Stimulated activated CD4-positive, alpha-beta T cell treated with anti-CD3 and anti-CD28 coated beads, TNF-alpha, amount 100 ng/mL, for 48 hours (primary cell): ENCODE measurements at places on chromosomes 11 and 22.

GRCh38 chr11:130731401-130731800, 184.9 kb downstream of the SNX19 start:
- no peak for DNase-seq

DNA sequence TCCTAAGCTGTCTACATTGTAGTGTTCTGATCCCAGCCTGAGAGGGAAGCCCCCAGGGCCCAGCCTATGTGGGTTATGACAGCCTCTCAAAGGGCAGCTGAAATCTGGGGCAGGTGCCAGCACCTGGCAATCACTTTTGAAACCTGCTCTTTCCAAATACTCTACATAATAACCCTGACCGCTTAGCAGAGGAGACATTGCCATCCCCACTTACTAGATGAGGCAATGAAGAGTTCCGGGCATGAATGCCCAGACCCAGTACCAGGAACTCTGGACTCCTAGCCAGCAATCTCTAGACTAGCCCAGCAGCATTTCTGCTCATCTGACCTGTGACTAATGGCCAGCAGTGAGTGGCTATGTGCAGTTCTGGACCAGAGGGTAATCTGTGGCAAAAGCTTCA, 412.4 kb upstream of the CADM1 start:
- DNase-seq = no peak

- DNase-seq = no peak
Observed at GRCh38 chr11:123082977-123083376, 21.0 kb upstream of the HSPA8 start.

- DNase-seq = no peak
Observed at GRCh38 chr11:19961225-19961624, 199.1 kb downstream of the DBX1 start.

DNA sequence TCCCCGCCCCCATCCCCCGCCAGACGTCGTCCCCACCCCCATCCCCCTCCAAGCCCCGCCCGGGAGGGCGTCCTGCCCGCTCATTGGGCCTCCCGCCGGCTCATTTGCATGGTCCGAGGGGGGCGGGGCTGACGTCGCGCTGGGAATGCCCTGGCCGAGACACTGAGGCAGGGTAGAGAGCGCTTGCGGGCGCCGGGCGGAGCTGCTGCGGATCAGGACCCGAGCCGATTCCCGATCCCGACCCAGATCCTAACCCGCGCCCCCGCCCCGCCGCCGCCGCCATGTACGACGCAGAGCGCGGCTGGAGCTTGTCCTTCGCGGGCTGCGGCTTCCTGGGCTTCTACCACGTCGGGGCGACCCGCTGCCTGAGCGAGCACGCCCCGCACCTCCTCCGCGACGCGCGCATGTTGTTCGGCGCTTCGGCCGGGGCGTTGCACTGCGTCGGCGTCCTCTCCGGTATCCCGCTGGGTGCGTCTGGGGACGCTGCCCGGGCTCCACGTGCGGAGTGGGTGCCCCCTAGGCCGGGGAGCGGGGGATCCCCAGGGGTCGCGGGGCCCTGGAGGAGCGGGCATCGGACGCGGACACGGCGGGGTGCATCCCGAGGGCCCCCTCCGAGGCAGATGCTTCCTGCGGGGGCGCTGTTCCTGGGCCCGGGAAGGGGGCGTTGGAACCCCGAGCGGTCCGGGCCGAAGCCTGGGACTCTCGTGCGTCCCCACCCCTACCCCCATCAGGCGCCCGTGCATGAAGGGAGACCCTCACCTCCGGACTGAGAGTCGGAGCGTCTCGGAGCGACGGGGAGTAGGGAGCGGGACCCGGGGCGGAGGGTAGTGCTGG, at the start of gene PNPLA3:
Gene PNPLA3, plus strand, starts transcription at position 175 of the 834 bp plus-strand sequence. Its CDS starts 107 bp downstream, at position 282.
- DNase-seq = peak; percentile 55

DNA sequence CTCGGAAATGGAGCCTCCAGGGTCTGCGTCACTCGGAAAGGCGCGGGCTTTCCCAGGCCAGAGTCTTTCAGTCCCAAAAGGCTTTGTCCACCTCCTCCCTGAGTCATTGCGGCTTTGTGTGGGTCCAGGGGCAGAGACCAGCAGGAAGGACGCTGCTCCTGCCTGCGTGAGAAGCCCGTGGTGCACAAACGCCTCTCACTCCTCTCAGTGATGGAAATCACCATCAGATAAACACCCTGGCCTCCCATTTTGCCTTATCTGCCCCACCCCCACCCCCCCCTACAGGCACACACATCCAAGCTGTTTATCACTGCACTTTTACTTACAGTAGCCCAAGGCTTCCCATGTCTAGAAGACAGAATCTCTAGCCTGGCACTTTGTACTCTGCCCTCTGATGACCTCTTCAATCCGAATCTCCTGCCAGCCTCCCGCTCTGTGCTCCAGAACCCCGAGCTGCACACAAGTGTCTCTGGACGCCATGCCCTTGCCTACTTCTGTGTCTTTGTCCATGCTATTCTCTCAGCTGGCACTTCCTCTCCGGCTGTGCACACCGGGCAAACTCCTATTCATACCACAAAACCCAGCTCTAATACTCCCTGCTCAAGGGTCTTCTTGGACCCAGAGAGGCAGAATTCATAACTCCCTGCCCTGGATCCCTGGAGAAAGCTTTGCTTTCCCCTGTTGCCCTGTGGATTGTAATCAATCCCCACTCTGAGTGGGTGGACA, 954.6 kb downstream of the TBC1D22A start:
- DNase-seq = no peak

- DNase-seq = no peak
Observed at GRCh38 chr22:17968126-17968525, 56.2 kb downstream of the MICAL3 start.

GRCh38 chr11:110317516-110317932, 21.1 kb upstream of the RDX start:
- DNase-seq = no peak

- no peak for DNase-seq
Observed at GRCh38 chr11:32325187-32325586, 110.2 kb downstream of the WT1 start.

DNA sequence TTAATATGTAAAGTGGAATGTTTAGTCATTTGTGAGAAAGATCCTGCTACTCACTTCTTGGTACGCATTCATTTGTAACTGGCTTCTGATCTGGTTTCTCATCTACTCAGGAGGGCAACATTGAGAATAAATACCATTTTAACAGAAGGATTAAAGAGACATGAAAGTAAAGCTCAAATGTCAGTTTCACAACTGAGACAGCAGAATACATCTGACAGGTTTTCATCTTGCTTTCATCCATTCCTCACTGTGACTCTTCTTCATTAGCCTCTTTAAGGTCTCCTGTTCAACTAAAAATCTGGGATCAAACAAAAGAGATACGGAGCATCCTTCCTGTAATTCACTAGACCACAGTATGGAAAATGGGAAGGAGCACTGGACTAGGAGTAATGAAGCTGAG, 31.4 kb upstream of the CCDC89 start:
- DNase-seq = no peak

DNA sequence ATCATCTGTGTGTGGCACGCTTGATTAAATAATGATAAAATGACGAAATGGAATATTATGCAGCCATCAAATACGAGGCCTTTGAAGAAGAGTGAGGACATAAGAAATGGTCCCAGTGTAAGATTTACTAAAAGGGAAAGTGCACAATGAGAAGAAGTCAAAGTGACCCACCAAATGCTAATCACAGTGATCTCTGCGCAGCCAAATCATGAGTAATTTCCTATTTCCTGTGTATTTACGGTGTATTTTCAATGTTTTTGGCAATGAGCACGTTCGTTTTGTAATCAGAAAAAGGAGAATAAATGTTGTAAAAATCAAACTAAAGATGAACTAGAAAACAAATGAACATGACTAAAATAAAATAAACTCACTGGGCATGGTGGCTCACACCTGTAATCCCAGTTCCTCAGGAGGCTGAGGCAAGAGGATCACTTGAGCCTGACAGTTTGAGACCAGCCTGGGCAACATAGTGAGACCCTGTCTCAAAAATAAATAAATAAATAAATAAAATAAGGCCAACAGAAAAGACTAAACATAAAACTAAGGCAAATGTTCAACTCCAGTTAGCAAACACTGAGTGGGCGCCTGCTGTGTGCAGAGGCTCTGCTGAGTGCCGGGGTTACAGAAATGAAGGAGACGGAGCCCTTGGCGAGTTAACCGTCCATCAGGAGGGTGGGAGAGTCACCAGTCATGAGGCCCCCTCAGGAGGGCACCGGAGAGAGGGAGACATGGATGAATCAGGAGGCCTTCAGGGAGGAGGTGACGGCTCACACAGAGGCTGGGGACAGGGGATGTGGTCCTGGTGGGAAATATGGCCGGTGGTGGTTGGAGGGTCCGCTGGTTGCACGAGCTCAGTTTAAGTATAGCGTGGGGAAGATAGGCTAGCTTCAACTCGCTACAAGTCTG, 26.0 kb upstream of the CBX7 start:
- no peak for DNase-seq

DNA sequence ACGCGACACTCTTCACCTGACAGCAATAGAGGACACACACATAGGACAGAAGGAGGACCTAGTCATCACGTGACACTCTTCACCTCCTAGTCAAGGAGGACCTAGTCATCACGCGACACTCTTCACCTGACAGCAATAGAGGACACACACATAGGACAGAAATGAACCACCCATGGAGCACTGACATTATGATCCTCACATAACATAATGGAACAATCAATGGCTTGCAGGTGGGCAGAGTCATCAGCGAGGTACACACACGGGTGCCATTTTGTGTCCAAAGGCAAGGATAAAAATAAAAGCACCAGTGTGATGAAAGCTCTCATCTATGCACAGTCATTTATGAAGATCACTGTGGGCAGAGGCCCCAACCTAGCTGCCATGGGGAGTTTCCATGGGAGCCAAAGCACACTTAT, 354.7 kb downstream of the LARGE1 start:
- no peak for DNase-seq

DNA sequence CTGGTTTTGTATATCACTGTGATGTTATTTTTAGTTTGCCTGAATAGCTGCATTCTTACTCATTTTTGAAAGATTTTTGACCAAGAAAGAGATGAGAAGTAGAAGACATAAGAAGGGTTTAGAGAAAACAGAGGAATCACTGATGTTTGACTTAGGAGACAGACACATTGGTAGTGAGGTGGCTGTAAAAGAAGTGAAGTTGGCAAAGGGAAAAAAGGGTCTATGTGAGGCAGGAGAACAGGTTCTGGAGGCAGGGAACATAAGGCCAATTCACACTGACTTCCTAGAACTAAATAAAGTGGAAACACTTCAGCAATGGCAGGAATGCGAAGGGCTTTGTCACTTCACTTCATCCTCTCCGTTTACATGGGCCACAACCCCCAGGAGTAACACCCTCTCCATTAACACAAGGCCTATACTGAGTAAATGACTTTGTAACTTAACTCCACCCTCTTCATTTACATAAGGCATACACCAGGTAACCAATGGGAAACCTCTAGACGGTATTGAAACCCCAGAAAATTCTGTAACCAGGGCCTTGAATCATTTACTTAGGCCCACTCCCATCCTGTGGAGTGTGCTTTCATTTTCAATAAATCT, 36.5 kb downstream of the CTSC start:
- DNase-seq = no peak

GRCh38 chr11:120305286-120305685, 19.8 kb upstream of the TLCD5 start:
- no peak for DNase-seq

GRCh38 chr22:20650294-20651207, 123.4 kb upstream of the SERPIND1 start:
- no peak for DNase-seq

GRCh38 chr11:20599221-20600019, at the start of gene SLC6A5:
TSS of gene SLC6A5 (plus strand) at chr11:20599608. CDS start at chr11:20599673, 65 bp downstream.
- peak; percentile 8 for DNase-seq

GRCh38 chr22:17634696-17635095, 3.9 kb upstream of the BCL2L13 start:
- DNase-seq = no peak

GRCh38 chr11:64694026-64694755, 28.8 kb downstream of the NRXN2 start:
- no peak for DNase-seq

GRCh38 chr22:44591146-44591790, 93.2 kb upstream of the RTL6 start:
- no peak for DNase-seq

- DNase-seq = no peak
Observed at GRCh38 chr11:35073691-35074419, 65.1 kb upstream of the CD44 start.

DNA sequence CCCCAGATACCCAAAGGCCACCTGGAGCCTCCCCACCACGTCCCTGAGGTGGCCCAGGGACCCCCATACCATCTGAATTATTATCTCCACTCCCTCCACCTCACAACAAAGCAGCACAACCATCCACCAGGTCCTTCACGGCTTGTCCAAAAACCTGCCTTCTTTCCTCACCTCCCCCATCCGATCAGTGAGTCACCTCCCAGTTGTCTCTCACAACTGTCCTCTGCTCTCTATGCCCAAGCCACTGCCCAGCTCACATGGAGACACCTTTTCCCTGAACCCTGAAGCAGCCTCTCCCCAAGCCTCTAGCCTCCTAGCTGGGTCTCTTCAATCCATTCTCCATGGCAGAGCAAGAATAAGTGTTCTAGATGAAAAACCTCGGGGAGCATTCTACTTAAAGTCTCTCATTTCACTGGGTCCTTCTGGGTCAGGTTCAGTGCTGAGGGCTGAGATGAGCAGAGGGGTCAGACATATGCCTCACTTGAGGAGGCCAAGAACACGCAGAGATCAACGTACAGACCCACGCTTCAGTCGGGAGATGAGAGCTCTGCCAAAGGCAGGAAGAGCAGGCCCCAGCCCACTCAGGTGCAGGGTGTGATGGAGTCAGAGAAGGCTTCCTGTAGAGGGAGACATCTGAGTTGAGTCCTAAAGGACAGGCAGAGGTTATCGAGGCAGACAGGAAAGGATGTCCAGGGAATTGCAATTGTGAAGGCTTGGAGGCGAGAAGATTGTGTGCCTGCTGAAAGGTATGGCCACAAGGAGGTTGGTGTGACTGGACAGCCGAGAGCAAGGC, 74.7 kb downstream of the PDE2A start:
- DNase-seq = no peak

- no peak for DNase-seq
Observed at GRCh38 chr11:63745304-63746170, 23.0 kb downstream of the ZFTA start.

- no peak for DNase-seq
Observed at GRCh38 chr11:134691295-134691873, 279.3 kb upstream of the B3GAT1 start.

DNA sequence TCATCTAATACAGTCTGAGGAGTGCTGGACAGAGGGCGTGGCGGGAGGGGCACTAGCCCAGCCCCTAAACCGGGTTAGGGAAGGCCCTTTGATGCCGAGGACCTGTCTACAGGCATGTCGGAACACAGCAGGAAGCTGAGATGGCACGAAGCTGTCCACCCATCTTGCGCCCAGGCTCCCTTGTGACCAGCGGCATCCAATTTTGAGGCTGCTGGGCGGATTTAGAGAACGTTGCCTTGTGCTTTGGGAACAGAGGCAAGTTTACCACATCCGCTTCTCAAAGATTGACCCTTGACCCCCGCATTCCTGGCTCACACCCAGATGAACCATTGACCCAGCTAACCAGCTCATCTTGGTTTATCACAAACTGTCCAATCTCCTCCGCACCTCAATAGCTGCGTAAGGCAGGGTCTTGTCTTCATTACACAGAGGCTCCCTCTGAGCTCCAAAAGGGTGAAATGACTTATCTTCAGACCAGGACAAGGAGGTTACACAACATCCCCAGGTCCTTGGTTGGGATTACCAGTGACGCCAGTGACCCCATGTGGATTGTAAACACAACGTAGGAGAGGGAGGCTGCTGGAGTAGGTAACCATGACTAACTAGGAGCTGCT, 4.5 kb downstream of the FAM83F start:
- no peak for DNase-seq
